ENCODE measurements at places on chromosomes 7 and 10. TPM values are rescaled to one million over a fixed set of nuclear protein-coding genes. Genes with fewer than 3 reads are reported as not detected.

FKBP14 gene
- total RNA-seq: 34.5 TPM

ARHGEF35 gene
- 6.2 TPM for total RNA-seq

ADRB1 gene
- total RNA-seq: 1.6 TPM

OR2AE1 gene
- total RNA-seq: not detected

SMO gene
- 53.9 TPM for total RNA-seq

OIT3 gene
- 1.6 TPM for total RNA-seq

DCLRE1A gene
- total RNA-seq: 17.3 TPM

CPVL gene
- 7.9 TPM for total RNA-seq

SFTPA1 gene
- total RNA-seq: not detected

LRRC4 gene
- total RNA-seq: 4.6 TPM

AGMO gene
- 0.27 TPM for total RNA-seq

C10orf105 gene
- 0.11 TPM for total RNA-seq
